Stimulated activated memory B cell treated with anti-CD40 and anti-IgM and Interleukin-4, amounts not matched to agents 10 μg/mL and 1 μg/mL and 100 μg/mL, for 72 hours (primary cell): ENCODE measurements at places on chromosomes 6 and 20.

- no peaks in the 10 kb centered on the region for H3K27me3 ChIP-seq
- H3K4me3 ChIP-seq, result no peak overlapping the region
- H3K27ac ChIP-seq, result no peak overlapping the region
These were observed 17.5 kb downstream of the L3MBTL1 start for GRCh38 chr20:43525021-43525420.

- peaks cover 10% of the 10 kb centered on the region for H3K36me3 ChIP-seq
- H3K27ac ChIP-seq, result no peak overlapping the region
- H3K4me3 ChIP-seq, result no peak overlapping the region
- ATAC-seq, result peak; percentile 64
- H3K4me1 ChIP-seq, result peaks cover 19% of the 10 kb centered on the region
These were observed 193.0 kb downstream of the ZFAND3 start for GRCh38 chr6:38012573-38012972.

- no peaks in the 10 kb centered on the region for H3K36me3 ChIP-seq
- no peak overlapping the region for H3K4me3 ChIP-seq
- H3K27me3 ChIP-seq, result peaks cover 21% of the 10 kb centered on the region
- H3K4me1 ChIP-seq, result peaks cover 7% of the 10 kb centered on the region
These were observed 5.0 kb upstream of the GDF5 start for GRCh38 chr20:35443003-35443402.

GRCh38 chr6:156954816-156955215 lies 177.6 kb downstream of the ARID1B start:
- H3K4me1 ChIP-seq, result peaks cover 75% of the 10 kb centered on the region
- no peak overlapping the region for H3K4me3 ChIP-seq
- H3K27ac ChIP-seq, result no peak overlapping the region
- no peaks in the 10 kb centered on the region for H3K27me3 ChIP-seq
